ENCODE measurements at places on chromosomes 16 and 17.

DNA sequence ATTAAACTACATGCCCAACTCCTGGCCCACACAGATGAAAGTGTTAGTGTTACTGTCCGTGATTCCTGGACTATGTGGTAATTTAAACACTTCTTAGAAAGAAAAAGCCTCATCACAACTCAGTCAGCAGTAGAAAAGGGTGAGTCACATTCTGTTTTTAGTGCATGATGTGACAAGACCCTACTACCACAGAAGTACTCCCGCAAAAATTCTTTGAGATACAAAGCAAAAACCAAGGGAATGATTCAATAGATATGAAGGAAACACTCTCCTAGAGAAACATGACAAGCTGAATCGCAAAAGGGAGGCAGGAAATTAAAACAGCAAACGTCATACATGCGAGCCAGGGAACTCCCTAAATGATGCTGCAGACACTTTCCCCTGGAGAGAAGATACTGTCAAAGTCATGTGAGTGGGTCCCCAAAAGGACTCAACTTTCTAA lies 14.4 kb downstream of the SNN start:
- no peak for DNase-seq

DNA sequence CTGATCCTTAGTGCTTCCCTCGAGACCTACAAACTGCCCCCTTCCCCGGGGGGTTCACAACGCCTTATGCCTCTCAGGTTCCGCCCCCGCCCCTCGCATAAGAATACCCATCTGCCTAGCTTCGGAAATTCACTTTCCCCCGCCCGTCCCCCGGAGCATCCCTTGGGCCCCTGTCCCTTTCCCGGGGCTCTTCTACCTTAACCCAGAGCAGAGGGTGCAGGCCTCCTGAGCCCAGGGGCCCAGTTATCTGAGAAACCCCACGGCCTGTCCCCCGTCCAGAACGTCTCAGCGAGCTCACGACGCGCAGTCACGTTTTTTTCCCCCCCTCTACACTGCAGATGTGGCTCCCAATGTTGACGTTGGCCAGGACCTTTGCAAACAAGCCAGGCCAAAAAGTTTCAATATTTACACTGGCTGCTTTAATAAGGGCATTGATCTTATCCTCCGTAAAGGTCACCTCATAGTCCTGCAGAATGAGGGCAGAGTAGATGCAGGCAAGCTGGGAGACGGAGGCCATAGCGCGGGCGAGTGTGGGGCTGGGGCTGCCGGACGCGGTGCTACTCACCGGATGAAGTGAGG lies 1.4 kb upstream of the NBR1 start:
- DNase-seq = no peak

- no peak for DNase-seq
Measured at GRCh38 chr17:73069164-73069770, 23.2 kb downstream of the SLC39A11 start.

GRCh38 chr17:69516911-69517310 lies 102.4 kb downstream of the MAP2K6 start:
- DNase-seq = no peak

DNA sequence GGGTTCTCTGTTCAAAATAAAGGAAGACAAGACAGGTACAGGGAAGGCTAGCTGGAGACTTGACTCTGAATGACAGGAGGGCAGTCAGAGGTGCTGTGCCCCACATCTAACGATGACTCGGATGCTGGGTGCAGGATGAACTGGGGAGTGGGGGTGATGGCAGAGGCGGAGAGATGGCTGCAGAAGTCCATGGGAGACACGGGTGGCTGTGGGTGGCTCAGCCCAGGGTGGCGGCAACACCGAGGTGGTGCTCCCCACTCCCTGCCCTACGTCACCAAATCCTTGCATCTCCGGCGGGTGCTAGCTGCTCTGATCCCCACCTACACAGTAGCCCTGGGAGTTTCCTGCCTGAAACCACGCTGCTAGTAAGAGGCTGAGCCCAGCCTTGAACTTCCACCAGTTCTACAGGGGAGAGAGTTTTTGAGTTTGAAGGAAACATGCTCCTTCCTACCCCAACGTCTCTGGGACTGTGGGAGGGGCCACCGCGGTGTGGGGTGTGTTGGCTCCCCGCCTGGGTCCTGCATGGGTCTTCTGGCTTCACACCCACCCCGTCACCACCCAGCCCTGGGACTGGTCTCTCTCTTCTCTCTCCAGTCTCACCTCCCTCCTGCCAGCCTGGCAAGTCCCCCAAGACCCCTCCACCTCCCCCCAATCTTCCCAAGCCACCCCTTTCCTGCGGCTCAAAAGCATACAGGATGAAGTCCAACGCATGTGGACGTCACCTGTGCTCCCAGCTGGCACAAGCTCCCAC lies 4.5 kb downstream of the GSG1L start:
- DNase-seq = no peak

DNA sequence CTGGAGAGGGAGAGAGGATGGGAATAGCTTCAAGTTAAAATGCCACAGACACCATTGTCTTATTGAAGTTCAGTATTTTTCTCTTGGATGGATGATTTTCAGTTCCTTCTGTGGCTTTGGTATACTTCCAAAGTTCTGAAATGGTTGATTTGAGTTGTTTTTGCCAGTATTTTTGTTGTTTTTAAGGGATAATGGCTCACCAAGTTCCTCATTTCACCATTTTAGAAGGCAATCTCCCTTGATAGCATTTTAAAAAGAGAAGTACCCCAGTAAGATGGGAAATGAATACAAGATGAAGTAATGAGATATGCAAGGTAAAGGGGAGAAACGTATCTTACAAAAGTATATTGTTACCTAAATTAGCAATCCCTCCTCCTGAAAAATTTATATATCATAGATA lies 18.5 kb upstream of the SPDYE4 start:
- no peak for DNase-seq

DNA sequence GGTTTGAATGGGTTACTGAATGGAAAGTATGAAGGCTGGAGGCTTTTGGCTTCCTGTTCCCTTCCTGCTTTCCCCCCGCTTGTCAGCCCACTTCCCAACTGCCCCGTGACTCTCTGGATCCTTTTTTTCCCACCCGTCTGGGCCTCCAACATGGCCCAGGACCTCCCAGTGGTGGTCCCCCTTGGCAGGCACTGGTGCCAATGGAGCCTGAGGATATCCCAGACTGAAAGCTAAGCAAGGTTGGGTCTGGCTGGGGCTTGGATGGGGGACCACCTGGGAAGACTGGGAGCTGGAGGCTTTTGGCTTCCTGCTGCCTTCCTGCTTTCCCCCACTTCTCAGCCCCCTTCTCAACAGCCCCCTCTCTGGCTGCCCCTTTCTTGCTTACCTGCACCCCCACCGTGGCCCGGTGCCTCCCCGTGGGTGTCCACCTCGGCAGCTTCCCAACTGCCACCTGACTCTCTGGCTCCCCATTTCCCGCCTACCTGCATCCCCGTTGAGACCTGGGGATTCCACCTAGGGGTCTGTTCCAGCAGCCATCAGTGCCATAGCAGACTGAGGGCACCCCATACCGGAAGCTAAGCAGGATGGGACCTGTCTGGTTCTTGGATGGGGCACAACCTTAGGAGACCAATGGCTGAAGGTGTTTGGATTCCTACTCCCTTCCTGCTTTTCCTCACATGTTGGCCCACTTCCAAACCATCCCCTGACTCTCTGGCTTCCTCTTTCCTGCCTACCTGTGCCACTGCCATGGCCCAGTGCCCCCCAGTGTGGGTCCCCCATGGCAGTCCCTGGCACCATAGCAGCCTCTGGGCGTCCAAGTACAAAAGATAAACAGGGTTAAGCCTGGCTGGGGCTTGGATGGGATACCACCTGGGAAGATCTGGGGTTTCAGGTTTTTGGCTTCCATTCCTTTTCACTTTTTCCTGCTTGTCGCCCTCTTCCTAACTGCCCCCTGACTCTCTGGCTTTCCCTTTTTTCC lies 2295.3 kb downstream of the TP53TG3F start:
- no peak for DNase-seq

DNA sequence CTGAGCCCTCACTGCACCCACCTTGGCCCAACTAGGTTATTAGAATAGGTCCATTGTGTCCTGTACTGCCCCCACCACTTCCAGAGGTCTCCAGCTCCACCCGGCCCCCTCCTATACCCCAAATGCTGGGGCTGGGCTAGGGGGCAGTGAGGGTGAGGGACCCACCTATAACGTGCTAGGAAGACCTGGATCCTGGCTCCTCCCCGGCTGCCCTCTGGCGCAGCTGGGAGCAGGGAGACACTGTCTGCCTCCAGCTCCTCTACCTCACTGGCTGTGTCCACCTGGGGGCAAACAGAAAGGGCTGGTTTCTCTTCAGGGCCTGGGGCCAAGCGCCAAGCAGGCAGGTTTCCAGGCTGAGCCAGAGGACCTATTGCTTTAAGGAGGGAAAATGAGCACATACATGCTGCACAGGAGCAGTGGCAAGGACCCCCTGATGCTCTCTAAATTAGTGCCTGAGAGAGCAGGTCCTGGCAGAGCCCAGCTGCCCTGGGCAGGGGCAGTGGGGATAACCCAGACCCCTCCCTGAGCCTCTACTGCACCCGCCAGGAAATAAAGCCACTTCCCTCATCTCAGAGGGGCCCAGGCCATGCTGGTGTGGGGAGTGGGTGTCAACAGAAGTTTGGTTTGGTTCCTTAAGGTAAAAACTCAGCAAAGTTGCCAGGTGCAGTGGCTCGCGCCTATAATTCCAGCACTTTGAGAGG lies 12.2 kb downstream of the TSPOAP1 start:
- DNase-seq = no peak

- no peak for DNase-seq
Measured at GRCh38 chr17:3024346-3024745, 39.1 kb downstream of the OR1D5 start.

GRCh38 chr17:27573971-27574525 lies 56.9 kb upstream of the LGALS9 start:
- no peak for DNase-seq

DNA sequence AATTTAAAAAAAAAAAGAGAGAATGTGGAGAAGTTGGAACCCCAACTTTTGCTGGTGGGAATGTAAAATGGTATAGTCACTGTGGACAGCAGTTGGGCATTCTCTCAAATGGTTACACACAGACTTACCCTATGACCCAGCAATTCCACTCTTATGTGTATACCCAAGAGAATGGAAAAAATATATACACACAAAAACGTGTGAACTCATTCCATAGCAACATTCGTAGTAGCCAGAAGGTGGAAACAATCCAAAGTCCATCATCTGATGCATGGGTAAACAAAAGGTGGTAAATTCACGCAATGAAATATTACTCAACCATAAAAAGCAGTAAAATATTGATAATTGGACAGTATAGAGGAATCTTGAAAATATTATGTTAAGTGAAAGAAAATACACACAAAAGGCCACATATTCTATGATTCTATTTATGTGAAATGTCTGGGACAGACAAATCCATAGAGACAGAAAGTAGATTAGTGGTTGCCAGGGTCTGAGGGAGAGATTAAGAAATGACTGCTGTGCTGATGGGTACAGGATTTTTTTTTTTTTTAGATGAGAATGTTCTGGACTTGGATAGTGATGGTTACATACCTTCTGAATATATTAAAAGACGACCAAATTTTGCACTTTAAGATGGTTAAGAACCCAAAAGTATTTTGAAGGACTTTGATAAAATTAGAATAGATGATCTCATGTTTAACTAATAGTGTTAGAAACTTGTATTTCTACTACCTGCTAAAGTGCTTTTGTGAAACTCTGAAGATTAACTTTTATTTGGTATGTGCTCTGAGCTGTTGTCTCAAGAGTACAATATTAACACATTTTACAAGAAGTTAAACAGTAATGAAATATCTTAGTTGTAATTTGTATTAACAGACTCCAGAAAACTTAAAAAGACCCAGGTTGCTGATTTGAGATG lies 60.9 kb downstream of the MRTFB start:
- DNase-seq = no peak

DNA sequence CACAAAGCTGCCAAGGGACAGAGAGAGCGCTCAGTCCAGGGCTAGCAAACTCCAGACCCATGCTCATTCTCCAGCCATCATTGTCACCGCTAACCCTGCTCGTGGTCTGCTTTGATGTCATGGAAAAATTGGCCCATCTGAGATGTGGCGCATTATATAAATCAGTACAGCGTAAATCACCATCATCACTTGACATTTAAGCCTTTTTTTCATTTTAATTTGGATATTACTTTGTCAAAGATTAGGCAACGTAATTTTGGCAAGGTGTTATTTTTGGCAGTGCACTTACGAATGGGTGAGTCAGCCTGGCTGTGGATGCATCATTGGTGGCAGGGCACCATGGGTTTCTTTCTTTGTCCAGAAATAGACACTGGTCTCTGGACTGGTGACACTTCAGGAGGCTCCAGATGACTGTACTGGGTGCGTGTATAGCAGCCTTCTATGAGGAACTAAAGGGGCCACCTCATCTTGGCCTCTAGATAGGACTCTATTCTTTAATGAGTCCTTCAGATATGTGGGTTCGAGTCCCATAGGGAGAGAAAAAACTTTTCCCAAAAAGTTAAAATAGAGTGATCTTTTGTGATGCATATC lies 166.3 kb downstream of the MSI2 start:
- no peak for DNase-seq

GRCh38 chr17:49337884-49338283 lies 24.2 kb downstream of the ZNF652 start:
- no peak for DNase-seq

- DNase-seq = no peak
Measured at GRCh38 chr16:73051226-73051625, 3.3 kb upstream of the ZFHX3 start.

DNA sequence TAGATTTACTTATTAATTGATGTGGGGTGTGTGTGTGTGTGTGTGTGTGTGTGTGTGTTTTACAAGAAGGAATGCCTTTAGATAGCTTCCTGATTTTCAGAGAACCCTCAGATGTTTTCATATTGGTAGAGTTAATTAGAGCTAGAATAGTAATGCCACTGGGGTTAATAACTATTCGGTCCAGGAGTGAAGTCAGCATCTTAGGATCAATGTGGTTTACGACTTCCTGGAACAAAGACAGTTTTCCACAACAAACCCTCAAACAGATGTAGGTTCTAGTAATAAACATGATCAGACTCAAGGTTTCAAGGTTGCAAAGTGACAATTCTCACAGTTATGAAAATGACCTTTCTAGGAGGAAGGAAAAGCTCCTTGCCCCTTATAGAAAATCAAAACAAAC lies 12.2 kb upstream of the SLC52A1 start:
- no peak for DNase-seq

- DNase-seq = no peak
Measured at GRCh38 chr16:58516768-58517107, 1.4 kb downstream of the SETD6 start.

DNA sequence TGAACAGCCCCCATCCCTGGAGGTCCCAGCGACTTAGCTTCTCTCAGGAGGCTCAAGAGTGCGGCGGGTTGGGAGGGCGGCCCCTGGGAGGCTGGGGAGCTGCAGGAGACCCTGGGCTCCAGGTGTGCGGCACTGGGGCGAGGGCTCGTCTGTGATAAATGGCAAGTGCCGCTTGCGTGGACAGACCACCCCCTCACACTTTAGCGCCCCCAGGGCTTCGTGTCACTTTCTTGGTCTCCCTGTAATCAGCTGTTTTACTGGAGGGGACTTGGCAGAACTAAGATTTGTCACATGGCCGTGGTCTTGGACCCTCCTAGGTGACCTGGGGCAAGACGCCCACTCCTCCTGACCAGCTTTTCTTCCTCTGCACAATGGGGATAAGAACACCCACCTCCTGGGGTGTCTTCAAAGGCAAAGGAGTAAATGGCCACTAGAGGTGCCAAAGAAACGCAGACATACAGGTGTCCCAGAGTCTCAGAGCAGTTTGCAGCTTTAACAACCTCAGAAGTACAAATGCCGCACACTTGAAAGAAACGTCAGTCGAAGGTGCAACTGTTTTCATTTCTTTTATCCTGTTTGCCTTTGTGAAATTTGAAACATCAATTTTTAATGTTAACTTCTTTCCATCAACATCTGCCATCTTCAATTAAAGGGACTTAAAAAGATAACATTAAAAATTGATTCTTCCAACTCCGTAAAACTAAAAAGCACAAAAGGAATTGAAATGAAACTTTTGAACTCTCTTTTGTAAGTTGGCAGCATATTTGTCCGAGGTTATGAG lies 946 bp downstream of the OSGIN1 start:
- no peak for DNase-seq

All from activated T-cell treated with anti-CD3 and anti-CD28 coated beads, Interleukin-2, amount 50 U/mL, for 4 hours (primary cell).